Stimulated activated effector memory CD8-positive, alpha-beta T cell treated with anti-CD3 and anti-CD28 coated beads, Interleukin-12 subunit alpha, Interleukin-12 subunit beta, amount 100 ng/mL, for 72 hours (primary cell): ENCODE measurements at places on chromosomes 16 and 17.

- DNase-seq, result no peak
These were observed 21.9 kb downstream of the USP7 start for GRCh38 chr16:8941718-8942344.

- DNase-seq, result no peak
These were observed 67.7 kb upstream of the TANC2 start for GRCh38 chr17:62898239-62898864.

- no peak for DNase-seq
These were observed 1183.2 kb downstream of the CDH11 start for GRCh38 chr16:63938661-63939060.

GRCh38 chr16:85333337-85333736 lies 221.1 kb upstream of the CIBAR2 start:
- no peak for DNase-seq

DNA sequence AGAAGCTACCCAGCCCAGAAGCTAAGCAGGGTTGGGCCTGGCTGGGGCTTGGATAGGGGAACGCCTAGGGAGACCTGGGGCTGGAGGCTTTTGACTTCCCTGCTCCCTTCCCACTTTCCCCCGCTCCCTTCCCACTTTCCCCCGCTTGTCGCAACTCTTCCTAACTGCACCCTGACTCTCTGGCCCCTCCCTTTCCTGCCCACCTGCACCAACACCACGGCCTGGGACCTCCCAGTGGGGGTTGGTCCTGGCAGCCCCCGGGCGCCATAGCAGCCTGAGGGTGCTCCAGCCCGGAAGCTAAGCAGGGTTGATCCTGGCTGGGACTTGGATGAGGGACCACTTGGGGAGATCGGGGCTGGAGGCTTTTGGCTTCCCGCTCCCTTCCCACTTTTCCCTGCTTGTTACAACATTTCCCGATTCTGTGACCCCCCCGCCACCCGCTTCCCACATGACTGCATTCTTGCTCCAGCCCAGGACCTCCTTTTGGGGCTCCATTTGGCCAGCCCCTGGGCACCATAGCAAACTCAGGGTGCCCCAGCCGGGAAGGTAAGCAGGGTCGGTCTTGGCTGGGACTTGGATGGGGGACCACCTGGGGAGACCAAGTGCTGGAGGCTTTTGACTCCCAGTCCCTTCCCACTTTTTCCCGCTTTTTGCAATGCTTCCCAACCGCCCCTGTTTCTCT lies 2287.0 kb downstream of the TP53TG3F start:
- DNase-seq, result no peak

GRCh38 chr17:61057257-61057656 lies 342.4 kb upstream of the TBX2 start:
- DNase-seq, result no peak

- DNase-seq, result no peak
These were observed 18.1 kb upstream of the MYH8 start for GRCh38 chr17:10439816-10440215.

DNA sequence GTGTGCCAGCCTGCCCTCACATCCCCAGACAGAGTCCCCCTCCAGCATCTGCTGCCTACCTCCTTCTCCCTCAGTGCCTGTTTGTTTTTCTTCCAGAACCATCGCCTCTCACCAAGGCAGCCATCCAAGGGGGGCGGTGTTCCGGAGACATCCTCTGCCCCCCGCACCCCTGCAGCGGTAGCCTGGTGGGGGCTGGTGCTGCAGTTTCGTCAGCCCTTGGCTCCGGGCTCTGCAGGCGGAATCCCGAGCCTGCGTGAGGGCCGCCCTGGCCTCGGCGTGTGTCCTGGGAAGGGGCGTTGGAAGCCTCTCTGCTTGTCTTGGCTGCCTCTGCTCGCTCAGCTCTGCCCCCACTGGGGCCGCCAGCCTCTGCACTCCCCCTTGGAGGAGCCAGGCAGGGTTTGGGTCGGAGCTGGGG lies 126.0 kb upstream of the CIBAR2 start:
- no peak for DNase-seq

GRCh38 chr16:57530104-57530521 lies 6.3 kb downstream of the CCDC102A start:
- DNase-seq, result peak; percentile 48

DNA sequence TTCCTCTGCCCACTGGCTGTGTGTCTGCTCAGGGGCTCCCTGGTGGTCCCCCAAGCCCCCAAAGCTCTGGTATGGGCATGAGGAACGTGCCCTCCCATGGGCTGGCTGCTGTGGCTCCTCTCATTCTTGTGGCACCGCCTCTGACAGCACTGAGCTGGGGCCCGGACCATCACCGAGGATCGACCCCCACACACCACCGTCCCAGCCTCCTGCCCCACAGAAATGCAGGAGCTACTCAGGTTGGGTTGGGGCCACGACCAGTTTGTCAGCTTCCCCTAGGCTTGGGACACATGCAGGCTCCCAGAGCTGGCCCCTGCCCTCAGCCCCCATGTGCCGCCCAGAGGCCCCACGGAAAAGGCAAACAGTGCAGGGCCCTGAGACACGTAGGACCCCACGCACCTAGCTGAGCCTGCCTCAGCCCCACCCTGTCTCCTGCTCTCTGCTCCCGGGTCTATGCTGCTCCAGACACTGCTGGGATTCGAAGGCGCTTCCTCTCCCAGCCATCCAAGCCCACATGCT lies 3.3 kb upstream of the CASKIN1 start:
- no peak for DNase-seq

DNA sequence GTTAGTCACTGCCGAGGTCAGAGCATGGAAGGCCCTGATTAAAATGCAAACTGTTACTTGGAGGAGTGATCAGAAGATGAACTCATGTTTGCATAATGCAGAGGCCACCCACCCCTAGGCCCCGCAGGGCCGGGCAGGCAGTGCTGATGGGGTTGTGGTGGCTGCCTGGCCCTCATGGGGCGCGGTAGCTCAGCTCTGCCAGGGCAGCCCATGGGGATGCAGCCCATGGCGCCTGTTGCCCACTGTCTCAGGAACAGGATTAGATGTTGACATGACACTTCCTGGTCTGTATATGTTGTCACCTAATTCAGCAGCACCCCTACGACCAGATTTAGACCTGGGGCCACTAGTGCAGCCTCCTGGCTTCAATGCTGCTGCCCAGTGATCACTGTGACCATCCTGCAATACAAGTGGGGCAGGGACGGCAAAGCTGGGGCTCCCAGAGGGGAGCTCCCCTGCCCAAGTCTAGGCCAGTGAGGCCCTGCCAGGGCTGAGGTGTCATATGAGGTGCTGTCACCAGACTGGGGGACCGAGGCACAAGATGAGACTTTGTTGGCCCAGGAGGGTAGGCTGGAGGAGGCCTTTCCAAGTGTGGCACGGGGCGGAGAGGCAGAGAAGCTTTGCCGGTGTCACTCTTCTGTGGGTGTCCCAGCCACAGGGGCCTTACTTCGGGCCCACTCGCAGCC lies 49.1 kb downstream of the RAI1 start:
- DNase-seq, result no peak
